ENCODE measurements at places on chromosomes 4 and X. TPM values are rescaled to one million over a fixed set of nuclear protein-coding genes. Genes with fewer than 3 reads are reported as not detected.

DNA sequence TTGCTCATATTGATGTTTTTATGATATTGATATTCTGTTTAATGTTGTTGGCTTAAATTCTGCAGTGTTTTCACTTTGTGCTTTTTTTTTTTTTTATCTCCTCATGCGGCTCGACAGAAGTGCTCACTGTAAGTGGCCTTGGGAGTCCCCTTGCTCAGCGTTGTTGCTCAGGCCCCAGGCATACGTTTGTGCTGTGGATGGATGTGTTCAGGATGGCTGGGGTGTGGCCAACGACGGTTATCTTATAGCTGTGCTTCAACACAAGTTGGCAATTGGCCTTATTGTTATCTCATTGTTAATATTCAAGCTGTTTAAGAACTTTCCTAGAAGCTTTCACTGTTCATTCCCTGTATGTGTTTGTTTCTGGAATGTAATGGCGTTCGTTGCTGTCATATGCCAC is 36.4 kb upstream of the CLCN4 start:
- no peak for DNase-seq

GRCh38 chr4:140136509-140136908 is 17.5 kb downstream of the MAML3 start:
- DNase-seq, result no peak

DNA sequence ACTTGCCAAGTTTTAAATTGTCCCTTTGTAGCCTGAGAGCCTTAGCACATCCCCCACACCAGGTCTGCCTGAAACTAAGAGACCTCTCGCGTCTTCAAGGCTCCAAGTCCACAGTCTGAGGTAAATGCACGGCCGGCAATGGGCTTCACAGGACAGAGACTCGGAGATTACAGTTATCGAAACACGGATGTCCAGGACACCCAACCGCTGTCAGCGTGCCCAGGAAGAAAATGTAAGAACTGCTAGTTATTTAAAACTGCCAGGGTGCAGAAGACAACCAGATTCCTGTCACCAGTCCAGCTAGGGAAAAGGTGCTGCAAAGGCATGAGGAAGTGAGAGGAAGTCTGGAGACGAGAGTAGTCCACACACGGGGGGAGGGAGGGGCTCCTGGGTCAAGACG is 28.9 kb downstream of the ZNF827 start:
- DNase-seq, result no peak

DNA sequence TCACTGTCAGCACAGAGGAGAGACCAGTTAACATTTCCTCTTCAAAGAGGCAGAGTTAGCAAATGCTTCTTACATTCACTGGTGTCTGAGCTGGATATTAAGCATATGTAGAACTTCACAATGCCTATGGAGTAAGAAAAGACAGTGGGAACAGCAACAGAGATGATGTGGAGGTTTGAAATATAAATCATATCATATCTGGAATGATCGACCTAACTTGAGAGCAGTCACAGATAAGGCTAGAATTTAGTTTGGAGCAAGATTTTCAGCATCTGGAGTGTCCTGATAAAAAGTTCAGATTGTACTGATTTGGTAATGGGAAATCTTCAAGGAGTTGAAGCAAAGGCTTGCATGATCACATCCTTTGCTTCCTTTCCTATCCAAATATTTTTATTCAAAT is 90.5 kb upstream of the ANKRD50 start:
- DNase-seq, result no peak

GRCh38 chrX:69371159-69371558 is 133.0 kb upstream of the NALF2 start:
- no peak for DNase-seq

DNA sequence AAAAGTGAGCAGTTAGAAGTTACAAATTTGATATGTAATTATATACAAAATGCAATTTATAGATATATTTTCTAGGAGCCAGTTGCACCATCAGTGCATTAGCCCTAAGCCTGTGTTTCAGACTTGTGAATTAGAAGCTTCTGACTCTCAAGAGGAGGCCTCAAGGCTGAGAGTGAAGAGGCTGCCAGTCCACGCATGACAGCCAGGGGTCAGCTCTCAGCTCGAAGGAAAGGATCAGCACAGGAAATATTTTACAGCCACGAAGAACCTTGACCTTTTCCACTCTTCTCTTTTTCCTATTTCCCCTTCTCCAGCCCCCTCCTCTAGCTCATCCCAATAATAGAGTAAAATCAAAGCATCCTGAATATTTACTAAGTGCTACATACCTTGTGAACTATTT is 642.4 kb downstream of the TRIML1 start:
- no peak for DNase-seq

DNA sequence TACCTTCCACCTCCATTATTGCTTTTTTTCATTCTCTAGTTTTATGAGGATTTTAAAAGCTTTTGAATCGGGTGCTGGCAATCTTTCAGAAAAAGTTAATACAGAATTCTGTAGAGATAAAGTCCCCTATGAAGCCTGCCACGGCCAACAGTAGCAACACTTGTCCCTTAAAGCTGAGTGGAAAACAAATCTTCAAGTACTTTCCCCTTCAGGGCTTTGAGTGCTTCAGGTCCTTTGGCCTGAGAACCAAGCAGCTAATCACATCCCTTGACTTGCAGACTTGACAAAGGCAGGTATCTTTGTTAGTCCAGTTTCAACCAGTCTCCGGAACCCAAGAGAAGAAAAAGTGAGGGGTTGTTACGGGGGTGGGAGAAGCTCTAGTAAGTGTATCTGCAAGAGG is 144.4 kb downstream of the ATG4A start:
- DNase-seq, result no peak

DNA sequence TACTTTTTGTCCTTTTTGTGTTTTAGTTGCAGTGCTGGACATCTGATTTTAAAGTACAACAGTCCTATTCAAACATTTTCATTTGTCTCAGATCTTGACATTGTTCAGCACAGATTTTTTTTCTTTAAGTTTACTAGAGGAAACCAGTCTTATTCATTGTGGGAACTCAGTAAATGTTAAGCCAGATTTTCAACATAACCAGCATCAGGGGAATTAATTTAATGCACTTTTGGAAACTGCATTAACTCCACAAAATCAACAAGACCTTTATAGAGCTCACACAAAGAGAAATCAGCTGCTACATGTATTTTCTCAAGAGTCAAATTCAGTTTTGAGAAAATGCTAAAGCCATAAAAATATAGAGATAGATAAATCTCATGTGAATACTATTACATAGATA is 9.9 kb downstream of the CPE start:
- DNase-seq, result no peak

DNA sequence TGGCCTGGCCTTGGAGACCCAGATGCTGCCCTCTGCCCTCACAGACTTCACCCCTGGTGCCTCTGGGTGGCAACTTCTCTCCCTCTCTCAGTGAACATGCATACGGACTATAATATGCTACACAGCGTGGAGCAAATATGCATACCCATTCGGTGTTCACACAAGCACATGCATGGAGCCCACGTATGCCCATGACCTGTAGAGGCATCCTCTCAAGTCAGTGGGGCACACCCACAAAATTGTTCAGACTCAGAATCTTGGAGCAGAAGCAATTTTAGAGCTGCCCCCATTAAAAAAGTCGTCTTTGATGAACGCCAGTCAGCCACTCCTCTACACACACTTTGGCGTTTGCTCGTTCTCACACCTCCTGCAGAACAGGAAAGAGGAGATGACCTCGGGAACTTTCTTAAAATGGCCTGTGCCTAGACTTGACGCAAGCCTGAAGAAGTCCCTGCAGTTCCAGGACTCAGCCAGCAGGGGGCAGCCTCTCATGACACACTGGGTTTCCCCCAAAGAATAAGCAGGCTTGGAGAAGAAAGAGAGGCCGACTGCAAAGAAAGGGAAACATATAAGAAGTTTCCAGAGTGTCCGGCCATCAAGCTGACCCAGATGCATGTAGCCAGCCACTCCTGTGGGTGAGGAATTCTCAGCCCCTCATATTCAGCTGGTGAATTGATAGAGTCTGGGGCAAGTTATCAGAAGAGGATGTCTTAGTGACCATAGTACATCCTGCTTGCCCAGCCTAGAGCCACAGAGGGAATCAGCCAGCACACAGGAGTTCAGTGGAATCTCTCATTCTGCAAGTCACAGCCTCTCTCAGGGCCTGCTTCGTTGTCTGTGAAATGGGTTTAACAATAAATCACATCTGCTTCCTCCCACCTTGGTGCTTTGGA is 17.3 kb downstream of the APLN start:
- peak; percentile 65 for DNase-seq

- DNase-seq, result peak; percentile 25
Observed at GRCh38 chrX:54042609-54043021, 1.7 kb downstream of the PHF8 start.

- no peak for DNase-seq
Observed at GRCh38 chr4:100366213-100366612, 151.6 kb downstream of the EMCN start.

DNA sequence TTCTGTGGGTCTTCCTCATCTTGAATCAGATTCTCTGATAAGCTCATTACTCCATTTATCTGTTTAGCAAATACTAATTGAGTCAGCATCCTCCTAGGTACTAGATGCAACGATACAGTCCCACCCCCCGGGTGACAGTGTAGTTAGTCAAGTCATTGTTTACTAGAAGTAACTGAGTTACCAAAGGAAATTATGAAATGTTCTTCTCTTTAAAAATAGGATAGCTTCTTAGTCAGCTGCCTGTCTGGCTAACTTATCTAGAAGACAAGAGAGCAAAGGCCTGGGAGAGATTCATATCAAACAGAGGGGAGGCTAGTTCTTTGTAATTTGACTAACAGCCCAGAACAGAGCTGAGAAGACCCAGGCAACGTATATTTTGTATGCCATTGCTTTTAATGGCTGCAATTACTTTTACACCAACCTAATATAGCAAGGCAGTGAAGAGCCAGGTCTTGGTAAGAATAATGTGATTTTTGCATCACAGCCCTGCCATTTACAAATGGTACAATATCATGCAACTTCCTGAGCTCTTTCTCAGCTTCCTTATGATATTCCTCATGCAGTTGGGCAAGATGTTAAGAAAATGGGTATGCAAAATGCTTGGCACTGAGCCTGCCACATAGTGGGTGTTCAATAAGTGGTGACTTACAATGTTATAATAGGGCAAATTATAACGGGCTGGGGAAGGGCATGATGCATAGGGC is 149.9 kb downstream of the CHIC2 start:
- DNase-seq, result no peak

- no peak for DNase-seq
Observed at GRCh38 chr4:37567836-37568235, 118.3 kb downstream of the RELL1 start.

DNA sequence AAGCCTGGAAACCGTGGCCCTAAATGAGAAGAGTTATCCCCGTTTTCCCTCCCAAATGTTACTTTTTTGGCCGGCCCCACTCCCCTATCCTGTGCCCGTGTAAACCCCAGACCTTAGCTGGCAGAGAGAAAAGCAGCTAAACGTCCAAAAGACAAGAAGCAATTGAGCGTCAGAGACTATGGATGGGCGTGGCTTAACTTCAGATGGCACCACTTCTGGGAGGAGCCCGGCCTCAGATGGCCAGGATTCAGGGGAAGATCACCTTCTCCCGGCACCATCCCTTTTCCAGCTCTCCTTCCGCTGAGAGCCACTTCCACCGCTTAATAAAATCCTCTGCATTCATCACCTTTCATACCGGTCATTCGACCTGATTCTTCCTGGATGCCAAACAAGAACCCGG is 350.1 kb upstream of the PCDH7 start:
- no peak for DNase-seq

SLC10A6 gene
- not detected for total RNA-seq

ZNF185 gene
- total RNA-seq, result 2.0 TPM

RS1 gene
- total RNA-seq, result not detected

ZNF518B gene
- total RNA-seq, result 48.2 TPM

CYLC1 gene
- not detected for total RNA-seq

PFKFB1 gene
- 0.35 TPM for total RNA-seq

XAGE1A gene
- total RNA-seq, result not detected

GC gene
- total RNA-seq, result not detected

All from CD4-positive, alpha-beta memory T cell (primary cell).